Gastroesophageal sphincter (tissue), 4 donors: ENCODE measurements at places on chromosomes 7 and 10. TPM values are rescaled to one million over a fixed set of nuclear protein-coding genes. Genes with fewer than 3 reads are reported as not detected.

TSPAN12 gene
- total RNA-seq = 4.4 TPM

DNA sequence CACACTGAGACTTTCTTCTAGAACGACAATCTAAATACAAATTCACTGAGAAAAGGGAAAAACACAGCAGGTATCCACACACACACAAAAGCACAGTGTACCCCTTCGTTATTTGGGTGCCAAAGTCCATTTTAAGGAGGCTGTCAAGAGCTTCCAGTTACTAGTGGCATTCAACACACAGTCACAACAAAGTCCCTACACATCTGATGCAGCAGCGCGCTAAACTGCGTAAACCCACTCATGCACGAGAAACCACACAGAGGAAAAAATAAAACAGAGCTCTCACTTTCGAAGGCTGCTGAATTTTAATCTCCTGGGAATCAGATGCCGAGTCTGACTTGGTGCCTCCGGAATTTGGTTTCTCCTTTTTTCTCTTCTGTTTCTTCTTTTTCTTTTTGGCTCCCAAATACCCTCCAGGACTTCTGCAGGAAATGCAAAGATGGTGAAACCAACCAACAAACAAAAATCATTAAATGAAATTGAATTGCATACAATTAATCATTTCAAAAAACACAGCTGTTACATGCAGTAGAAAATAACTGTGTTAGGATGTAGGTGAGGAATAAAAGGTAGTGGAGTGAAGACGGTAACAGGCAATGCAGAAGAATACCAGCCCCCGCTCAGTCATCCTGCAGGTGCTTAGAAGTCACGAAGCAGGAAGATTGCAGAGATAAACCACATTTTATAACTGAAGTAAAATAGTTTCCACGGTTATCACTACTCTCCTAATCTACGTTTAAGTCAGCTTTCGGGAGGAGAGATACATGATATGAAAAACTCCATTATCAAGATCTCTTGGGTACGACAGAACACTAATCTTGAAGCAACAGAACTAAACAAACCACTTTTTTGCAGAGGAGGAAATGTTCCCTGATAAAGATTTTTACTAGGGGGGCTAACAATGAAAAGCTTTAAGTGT lies 27.1 kb downstream of the NMT2 start:
- no peak for ATAC-seq

- ATAC-seq = no peak
Measured at GRCh38 chr10:82515256-82515655, 640.3 kb downstream of the NRG3 start.

DNA sequence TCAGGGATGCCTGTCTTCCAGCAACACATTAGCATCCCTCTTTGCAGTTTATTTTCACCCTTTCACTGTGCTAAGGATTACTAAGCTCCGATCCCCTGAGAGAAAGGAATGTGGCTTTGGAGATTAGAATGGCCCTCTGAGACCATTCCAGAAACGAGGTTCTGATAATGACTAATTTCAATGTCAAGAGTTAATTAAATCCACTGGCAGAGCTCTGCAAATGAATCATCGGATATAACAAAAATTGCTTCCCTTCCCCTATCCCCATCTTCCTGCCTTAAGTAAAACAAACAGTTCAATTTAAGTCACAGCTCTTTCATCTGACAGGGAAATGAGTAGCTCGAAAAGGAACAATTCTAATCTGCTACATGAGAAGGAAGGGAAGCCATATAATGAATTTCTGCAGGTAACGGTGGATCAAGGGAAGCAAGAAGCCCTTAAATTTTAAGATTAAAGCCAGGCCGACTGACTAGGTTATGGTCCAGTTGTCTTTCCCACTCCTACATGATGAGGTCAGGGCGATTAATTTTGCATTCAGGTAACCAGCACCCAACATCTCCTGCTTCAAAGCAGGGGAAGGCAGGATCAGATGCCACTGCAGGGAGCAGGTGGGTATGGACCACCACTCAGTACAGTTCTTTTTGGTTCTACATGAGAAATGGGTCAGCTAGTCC lies 50.5 kb downstream of the MALSU1 start:
- no peak for ATAC-seq

- no peak for ATAC-seq
Measured at GRCh38 chr7:64686493-64687184, 20.7 kb downstream of the ZNF107 start.
